Umbilical cord (tissue), 2 donors: ENCODE measurements at places on chromosomes 3 and 15. TPM values are rescaled to one million over a fixed set of nuclear protein-coding genes. Genes with fewer than 3 reads are reported as not detected.

DNA sequence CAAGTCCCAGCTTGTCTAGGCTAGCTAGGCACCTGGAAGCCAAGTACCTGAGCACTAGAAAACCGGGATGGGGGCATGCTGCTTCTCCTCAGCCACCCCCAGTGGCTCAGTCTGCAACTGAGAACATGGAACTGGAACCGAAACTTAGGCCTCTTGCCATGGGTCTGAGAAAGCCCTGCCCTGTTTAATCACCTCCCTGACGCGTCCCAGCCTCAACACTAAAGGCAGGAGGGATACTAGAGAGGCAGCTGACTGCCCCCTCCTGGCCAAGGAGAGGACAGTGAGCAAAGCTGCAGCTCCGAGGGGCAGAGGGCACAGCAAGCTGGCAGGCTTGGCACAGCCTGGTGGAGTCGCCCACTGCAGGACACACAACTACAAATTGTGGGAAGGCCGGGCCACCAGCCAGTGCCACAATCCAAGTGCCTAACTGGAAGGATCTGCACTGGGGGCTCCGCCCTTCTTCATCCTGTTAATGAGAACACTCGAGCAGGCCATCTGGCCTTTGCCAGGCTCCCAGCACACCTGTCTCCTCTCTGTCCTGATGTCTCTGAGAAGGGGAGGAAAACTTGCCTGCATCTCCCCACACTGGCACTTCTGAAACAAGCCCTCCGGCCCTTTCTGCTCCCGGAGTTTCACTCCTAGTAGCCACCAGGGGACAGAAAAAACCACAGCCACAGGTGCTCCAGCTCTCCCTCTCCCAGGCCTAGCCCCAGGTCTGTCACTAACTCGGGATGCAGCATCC lies 53.7 kb downstream of the BDH1 start:
- DNase-seq: no peak

DNA sequence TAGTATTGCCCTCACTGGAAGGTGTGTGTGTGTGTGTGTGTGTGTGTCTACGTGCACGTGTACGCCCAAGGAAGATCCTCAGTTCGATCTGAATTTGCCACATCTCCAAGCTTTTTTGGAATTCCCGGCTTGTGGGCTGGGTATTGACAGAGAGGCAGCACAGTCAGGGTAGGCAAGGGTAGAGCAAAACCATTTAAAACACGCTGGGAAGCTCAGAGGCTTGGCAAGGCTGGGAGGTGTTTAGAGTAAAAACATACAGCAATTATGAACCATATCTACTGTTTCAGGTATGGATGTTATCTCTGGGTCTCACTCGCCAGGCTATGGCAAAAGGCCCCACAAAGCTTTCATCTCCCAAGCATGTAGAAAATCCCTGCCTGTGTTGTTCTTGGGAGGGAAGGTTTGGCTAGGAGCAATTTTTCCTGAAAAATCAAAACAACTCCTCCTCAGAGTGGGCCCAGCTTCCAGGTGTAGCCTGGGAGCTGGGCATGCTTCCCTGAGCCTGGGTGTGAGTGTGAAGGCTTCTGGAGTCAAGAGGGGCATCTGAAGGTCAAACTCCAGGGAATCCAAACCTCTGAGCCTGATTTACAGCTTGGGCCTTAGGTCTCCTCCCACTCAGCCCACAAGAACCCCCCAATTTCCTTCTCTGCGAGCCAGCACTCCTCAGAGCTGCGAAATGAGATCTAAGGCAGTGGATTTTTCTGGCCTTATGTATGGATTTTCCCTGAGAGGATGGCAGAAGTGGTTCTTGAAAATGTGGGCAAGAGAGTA lies 244.8 kb upstream of the TPRG1 start:
- DNase-seq: peak; percentile 65

- no peak for DNase-seq
These were observed 5.6 kb downstream of the AHSG start for GRCh38 chr3:186618318-186618938.

DNA sequence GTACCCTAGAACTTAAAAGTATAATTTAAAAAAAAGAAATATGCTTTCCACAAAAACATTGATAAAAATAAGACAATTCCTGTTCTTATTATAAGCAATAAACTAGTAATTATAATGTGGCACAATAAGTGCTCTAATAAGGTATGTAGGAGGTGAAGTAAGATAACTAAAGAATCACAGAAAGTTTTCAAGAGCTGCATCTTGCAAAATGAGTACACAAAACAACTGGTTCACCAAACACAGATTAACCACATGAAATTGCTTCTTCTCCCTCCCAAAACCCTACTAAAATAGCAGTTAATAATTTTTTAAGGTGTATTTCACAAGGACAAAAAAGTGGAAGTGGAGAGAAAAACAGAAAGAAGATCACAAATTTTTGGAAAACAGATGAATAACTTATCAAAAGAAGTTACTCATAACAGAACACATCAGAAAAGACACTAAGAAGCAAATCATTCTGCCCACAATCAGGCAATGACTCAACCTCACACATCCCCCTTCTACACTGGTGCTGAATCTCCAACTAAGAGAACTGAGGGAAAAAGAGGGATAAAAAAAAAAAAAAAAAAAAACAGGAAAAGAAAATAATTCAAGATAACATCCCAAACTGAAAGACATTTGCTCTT lies 64.2 kb downstream of the TBC1D5 start:
- peak; percentile 9 for DNase-seq

GRCh38 chr3:175865724-175866123 lies 1006.6 kb downstream of the NAALADL2 start:
- DNase-seq: no peak

GRCh38 chr3:152706991-152707713 lies 127.8 kb upstream of the P2RY1 start:
- DNase-seq: no peak

NR2E3 gene
- total RNA-seq: not detected

AHSG gene
- not detected for total RNA-seq

KIF15 gene
- 5.3 TPM for total RNA-seq

CAMP gene
- total RNA-seq: not detected

SLC24A5 gene
- total RNA-seq: 12.3 TPM

IL12A gene
- 0.72 TPM for total RNA-seq

LAMB2 gene
- 753 TPM for total RNA-seq
